ENCODE measurements at places on chromosomes 7 and 10.
A peak's percentile ranks its signal among the peaks of the same experiment; 100 is the strongest.

DNA sequence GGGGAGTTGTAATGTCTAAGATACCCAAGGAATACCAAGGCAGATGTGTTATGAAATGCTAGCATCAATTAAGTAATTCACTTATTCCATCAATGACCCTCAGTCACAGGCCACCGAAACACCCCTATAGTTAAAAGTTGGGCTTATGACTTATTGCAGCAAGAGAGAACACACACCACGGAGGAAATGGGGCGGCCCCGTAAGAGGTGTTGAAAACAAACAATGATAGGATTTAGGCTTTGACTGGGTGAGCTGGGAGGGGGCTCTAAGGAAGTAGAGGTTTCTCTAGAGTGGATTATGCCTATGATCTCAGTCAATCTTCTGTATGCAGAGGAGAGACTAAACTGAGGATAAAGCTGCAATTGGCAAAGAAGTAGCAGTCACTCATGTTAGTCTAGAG is 45.4 kb upstream of the PRKCQ start:
- DNase-seq: no peak

DNA sequence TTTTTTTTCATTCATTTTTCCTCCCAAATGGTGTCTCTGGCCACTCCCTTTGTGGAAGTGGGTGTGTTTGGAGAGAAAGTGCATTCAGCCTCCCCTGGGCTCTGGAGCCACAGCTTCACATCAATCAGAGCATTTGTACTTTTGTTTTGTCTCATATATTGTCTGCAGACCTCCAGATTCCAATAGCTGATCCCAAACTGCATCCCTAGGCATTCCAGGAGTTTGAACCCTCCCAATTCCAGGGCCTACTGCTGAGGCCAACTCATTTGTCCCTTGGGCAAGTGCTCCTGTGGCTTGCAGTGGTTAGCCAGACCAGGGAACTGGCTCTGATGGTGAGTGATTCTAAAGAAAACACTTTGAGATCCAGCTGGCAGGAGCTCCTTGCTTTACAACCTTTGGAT is 163.3 kb downstream of the IPMK start:
- no peak for DNase-seq

DNA sequence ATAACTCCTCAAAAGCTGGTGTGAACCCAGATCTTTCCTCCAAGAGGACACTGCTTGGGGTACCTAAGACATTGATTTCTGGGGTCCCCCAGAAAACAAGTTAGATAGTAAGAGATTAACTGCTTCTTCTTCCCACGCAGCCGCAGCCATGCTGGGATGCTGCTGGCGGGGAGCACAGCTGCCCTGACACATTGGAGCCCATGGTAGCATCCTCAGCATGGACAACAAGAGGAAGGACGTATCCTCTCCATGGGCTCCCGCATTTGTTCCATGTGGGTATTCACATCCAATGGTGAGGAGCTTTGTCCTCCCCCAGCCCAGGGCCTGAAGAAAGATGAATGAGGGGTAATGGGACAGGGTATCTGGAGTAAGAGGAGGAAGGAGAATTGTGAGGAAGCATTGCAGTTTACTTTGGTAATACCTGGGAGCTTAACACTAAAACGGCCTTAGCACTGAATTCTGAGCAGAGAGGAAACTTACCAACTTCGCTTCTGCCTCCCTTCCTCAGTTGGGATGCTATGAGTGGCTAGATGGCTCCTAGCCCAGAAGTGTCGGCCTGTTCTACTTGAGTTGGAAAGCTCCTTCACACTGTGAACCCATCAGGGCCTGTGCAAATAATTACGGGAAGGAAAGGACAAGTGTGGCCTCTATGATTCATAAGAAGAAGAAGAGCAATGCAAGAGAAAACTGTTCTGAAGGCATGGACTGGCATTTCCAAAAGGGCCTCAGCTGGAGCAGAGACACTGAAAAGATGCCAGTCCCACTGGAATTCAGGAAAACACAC is 43.9 kb downstream of the C10orf120 start:
- DNase-seq: no peak

GRCh38 chr10:71292624-71293445 is 26.2 kb upstream of the SLC29A3 start:
- DNase-seq: no peak

DNA sequence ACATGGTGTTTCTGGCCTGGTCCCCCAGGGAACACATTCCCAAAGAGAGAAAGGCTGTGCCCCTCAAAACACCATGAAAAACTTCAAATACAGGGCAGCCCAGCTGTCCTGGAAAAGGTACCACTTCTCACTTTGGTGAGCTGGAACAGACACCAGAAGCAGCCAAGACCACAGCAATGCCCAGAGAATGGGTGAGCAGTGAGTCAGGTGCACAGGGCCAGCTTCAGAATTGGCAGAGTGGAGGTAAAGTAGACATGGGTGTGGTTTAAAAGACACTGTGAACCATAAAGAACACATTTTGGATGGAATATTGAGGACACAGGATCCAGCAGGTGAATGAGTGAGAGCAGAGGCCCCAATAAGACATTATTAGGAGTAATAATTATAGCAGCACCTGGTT is 51.3 kb downstream of the FAM13C start:
- DNase-seq: no peak

DNA sequence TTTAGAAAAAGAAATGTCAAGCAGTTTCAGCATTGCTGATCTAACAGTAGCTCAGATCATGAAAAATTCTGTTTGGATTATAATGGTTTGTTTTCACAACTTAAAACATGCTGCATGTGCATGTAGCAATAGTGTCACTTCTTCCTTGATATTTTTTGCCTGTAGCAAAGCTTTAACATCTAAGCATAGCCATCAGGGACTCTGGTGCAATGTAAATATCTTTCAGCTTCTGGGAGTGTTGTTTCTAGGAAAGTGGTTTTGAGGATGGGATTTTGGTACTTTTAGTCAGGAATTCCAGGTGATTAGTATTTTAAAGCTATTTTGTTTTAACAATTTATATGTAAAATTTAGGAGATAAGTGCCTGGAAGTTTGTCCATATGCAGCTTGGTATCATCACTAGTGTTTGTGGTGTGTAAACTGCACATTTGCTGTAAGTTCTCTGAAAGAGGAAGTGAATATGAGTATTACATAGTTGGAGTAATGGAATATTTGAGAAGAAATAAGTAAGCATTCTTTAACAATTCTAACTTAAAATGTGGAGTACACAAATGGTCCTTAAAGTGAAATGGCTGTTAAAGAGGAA is 1.9 kb downstream of the RSBN1L start:
- DNase-seq: peak; percentile 43

DNA sequence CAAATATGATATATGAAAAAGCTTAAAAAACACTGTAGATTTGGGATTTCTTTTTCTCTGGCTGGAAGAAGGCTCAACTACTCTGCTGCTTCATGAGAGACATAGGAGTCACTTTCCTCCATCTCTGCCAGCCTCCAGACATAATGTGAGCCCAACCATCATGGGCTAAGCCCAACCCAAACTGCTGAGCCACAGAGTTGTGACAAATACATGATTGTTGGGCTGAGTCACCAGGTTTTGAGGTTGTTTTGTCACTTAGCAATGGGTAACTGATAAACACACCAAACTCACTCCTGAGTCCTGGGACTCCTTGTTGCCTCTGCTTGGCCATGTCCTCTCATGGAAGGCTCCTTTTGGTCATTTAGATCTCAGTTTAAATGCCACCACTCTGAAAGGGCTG is 381.8 kb upstream of the FZD8 start:
- DNase-seq: peak; percentile 11

DNA sequence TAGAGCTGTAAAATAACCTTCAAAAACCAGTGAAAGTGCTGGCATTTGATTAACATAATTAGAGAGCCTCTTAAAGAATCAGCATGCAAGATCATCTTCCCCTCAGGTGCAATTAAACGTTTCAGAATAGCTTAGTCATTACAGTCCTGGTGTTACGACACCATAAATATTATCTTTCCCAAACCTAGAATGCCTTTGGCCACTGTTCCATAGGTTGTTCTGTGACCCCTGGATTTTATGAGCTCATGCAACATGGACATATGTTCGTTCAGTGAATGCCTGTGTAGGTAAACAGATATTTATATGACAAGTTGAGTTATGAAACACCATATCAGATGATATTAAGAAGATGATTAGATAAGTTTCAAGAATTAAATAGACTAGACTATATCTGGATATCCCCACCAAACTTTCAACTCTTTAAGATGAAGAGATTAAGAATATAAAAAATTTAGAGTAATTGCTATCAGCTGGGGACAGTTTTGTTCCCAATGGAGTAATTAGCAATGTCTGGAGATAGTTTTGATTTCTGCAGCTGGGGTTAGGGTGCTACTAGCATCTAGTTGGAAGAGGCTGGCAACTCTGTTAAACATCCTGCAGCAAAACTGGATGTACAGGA is 263.5 kb upstream of the DKK1 start:
- DNase-seq: no peak

GRCh38 chr7:92621026-92621540 is 30.9 kb upstream of the FAM133B start:
- peak; percentile 97 for DNase-seq

DNA sequence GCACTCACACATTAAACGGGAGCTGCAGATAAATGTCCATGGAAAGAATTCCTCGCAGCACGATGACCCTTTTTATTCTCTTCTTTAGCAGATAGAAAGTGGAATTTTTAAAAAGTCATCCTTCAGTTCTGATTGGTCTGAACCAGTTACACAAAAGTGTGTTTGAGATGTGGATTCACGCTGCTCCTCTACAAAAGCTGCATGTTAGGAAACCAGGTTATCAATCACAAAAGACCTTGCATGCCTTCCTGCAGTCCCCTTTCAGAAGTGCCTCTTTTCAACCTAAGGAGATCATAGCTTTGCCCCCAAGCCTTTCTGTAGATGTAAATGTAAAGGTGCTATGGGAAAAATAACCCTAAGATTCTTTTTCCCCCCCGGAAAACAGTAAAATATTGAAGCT is 299.7 kb downstream of the PLXDC2 start:
- no peak for DNase-seq

GRCh38 chr7:50149369-50149768 is 56.3 kb upstream of the ZPBP start:
- DNase-seq: no peak

DNA sequence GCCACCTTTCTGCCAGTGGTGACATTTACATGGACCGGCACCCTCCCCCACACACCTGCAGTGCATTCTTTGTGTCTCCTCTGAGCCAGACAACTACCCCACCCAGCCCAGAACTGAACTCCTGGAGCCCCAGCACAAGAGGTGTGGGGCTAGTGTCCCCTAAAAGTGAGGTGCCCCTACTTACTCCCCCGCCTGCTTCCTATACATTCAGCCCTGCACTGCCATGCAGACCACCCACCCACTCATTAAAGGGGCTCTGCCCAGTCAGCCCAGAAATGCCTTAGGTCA is 1.9 kb downstream of the SAP25 start:
- no peak for DNase-seq

GRCh38 chr7:12369072-12369471 is 34.6 kb downstream of the VWDE start:
- DNase-seq: no peak

GRCh38 chr7:66847879-66848790 is 72.9 kb upstream of the TMEM248 start:
- DNase-seq: peak; percentile 33

DNA sequence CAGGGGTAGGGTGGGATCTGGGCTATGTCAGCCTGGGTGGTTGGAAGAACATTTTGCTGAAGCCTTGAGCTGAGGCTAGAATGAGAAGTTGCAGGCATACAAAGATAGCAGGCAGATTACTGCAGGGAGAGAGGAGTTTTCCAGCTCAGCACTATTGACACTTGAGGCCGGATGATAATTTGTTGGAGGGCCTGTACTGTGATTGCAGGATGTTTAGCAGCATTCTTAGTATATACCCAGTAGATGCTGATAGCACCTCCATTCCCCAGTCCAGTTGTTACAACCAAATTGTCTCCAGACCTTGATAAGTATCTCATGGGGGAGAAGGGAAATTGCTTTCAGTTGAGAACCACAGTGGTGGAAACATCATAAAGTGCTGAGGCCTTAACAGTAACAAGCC is 158.6 kb upstream of the CHRM2 start:
- DNase-seq: no peak

DNA sequence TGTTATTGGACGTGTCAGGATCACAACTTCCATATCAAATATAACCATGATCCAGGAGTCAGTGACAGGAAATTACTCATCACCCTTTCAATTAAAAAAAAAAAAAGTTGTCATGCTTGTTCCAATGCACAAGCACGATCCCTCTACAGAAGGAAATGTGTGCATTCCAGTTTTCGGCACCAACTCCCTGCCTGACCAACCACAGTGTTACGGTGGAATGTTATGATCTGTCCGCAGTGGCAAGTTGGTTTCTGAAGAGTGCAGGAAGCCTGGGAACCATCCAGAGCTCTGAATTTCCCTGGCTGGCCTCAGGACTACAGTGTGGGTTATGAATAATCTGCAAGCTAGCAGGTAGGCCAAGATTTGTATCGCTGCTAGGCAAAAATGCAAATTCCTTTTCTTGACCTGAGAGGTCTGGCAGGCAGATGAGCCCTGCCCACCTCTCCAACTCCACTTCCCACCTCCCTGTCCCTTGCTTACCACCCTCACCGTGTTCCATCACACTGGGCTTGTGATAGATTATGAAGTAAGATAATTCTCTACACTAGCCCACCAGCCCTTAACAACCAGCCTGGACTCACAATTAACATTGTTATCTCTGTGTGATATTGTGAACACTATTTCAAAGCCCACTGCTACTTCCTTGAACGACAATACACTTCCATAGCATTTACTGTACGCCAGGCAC is 20.4 kb downstream of the FRMPD2 start:
- no peak for DNase-seq

GRCh38 chr7:116242759-116243158 is 32.4 kb downstream of the TES start:
- DNase-seq: no peak

DNA sequence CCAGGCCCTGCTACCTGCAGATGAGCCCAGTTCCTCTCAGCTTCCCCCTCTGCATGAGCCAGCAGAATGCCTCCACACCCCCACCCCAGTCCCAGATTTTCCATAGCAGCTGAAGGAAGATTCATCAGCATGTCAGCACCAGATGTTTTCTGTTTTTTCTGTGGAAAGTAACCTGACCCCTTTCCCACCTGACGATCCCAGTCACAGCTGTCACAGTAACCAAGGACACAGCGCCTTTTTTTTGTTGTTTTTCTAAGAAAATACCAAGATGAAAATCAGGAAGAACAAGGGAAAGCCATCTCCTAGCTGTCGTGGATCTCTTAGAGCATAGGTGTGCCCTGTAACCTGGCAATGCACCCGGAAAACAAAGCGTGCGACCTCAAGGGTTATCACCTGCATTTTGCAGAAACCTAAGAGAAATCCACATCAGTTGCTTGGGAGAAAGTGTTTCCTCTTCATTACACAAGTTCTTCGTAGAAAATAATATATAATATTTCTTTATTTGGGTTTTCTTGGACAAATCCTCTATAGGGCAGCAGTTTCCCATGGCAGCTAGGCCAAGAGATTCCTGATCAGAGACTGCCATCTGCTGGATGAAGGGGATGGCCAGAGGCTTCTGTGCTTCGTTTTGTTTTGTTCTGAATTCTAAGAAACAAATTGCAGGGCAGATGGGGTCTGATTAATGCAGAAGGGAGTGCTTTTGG is 401.9 kb downstream of the TNS3 start:
- DNase-seq: peak; percentile 56

DNA sequence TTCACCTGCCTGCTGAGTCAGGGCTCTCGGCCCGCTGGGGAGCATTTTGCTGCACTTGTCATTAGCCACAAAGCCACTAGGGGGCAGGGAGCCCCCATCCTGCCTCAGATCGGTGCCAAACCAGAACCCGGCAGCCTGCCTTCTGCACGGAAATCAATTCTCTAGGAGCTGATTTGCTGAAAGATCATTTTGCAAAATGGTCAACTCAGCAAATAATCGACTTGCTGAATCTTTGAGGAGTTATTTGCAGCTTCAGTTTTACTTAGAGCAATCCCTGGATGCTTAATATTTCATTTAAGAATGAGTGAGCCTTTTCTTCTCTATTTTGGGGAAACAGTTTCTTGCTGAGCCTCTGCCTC is 1.7 kb upstream of the GIMAP8 start:
- peak; percentile 80 for DNase-seq

Data from Kasumi-1 (cell line).